Uterus (tissue), 4 donors: ENCODE measurements at places on chromosomes 11 and 22. TPM values are rescaled to one million over a fixed set of nuclear protein-coding genes. Genes with fewer than 3 reads are reported as not detected.

DNA sequence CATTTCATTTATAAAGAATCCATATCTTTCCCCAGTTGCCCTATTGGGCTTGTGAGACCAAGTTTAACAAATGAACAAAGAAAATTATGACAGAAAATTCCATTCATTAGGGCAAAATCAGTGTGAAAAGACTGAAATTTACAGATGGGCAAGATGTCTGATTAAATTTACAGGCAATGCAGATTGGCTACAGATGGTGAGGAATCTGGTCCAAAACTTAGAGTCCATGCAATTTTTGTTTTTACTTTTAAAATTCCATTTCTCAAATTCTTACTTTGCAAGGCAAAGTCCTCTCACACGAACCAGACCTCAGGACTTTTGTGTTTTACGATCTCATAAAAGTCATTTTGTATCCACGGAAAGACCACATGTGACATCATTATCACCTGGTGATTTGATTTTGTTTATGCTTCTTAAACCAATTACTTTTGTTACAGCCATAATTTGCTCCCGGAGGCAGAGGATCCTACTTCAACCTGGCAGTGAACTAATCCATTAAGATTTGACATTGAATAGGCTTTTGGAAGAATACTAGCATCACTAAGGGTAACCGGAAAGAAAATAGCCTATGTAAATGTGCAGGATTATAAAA, 843.7 kb upstream of the CHORDC1 start:
- H3K4me1 ChIP-seq: no peaks in the 10 kb centered on the region
- H3K27me3 ChIP-seq: no peaks in the 10 kb centered on the region
- no peak overlapping the region for H3K4me3 ChIP-seq
- no peaks in the 10 kb centered on the region for H3K36me3 ChIP-seq
- H3K27ac ChIP-seq: no peak overlapping the region

DNA sequence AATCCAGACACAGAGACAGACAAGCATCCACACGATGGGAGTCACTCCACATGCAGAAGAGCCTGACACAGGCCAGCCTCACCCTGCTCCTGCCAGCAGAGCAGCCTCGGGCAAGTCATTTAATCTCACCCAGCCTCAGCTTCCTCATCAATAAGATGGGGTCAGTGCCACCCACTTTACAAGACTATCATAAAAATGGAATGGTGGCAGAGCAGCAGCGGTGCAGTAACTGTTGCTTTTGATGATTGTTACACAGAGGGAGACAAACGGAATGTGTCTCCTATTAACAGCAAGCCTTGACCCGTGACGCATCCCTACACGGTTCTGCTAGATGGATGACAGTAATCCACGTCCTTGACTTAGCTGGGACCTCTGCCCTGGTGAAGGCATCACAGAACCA, 26.0 kb upstream of the ARFGAP3 start:
- DNase-seq: no peak
- H3K36me3 ChIP-seq: no peaks in the 10 kb centered on the region
- H3K27ac ChIP-seq: no peak overlapping the region
- H3K4me1 ChIP-seq: no peaks in the 10 kb centered on the region

DNA sequence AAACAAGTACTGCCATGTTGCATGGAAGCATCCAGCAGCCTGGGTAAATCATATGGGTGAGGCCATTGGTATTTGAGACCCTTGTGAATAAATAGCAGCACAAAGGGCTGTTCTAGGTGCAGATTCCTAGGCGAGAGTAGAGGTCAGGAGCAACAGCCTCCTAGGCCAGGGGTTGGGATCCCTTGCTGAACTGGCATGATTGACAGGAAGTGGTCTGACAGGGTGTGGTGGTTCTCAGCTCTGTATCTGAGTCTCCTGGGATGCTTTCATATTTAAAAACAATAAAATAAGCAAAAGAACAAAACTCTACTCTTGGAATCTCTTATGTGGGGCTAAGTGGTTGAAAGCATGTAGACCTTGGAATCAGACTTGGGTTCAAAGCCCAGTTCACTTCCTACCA, 35.8 kb downstream of the INSC start:
- no peak overlapping the region for H3K4me3 ChIP-seq
- H3K27ac ChIP-seq: no peak overlapping the region
- H3K27me3 ChIP-seq: no peaks in the 10 kb centered on the region
- no peak for DNase-seq
- no peaks in the 10 kb centered on the region for H3K36me3 ChIP-seq
- no peaks in the 10 kb centered on the region for H3K4me1 ChIP-seq

- H3K4me3 ChIP-seq: no peak overlapping the region
- DNase-seq: no peak
- H3K4me1 ChIP-seq: no peaks in the 10 kb centered on the region
- no peaks in the 10 kb centered on the region for H3K36me3 ChIP-seq
- H3K27ac ChIP-seq: peak overlapping the region; percentile 26
Observed at GRCh38 chr22:21038405-21038804, 6.0 kb upstream of the SLC7A4 start.

SCGB2A2 gene
- total RNA-seq: not detected
